ENCODE measurements at places on chromosomes 5 and 9.
A peak's percentile ranks its signal among the peaks of the same experiment; 100 is the strongest.

GRCh38 chr5:117318528-117318927 lies 743.9 kb upstream of the SEMA6A start:
- no peak for DNase-seq

- DNase-seq: no peak
Measured at GRCh38 chr9:76374783-76375559, 19.3 kb downstream of the RFK start.

- DNase-seq: no peak
Measured at GRCh38 chr9:23750808-23751207, 75.2 kb downstream of the ELAVL2 start.

DNA sequence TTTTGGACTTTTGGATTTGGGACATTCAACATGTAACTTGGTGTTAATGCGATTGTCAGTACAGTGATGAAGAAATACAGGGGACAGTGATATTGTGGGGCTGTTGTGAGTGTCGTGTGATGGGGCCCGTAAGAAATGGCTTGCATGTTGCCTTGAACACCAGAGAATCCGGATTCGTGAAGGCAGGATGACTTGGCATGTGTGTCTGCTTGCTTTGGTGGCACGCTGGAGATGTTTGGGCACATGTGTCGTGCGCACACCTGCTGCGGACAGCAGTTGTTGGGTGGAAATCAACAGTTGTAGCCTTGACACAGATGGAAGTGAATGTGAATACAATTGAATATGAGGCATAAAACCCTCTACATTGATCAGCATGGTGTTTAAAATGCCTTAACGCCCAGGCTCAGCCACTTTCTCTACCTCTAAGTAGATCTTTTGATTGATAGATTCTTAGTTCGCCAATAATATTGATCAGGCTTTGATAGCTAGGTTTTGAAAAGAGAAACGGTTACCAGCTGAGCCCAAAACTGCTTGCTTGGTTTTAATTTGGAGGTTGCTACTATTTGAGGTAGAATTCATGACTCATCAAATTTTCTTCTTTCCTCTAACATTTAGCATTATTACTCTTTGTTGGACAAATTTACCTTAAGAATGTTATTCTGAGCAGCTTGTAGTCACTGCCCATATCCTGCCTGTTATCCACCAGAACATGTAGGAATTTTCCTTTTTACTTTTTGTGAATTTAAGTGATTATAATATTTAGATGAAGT lies 94.4 kb downstream of the TRIO start:
- no peak for DNase-seq

DNA sequence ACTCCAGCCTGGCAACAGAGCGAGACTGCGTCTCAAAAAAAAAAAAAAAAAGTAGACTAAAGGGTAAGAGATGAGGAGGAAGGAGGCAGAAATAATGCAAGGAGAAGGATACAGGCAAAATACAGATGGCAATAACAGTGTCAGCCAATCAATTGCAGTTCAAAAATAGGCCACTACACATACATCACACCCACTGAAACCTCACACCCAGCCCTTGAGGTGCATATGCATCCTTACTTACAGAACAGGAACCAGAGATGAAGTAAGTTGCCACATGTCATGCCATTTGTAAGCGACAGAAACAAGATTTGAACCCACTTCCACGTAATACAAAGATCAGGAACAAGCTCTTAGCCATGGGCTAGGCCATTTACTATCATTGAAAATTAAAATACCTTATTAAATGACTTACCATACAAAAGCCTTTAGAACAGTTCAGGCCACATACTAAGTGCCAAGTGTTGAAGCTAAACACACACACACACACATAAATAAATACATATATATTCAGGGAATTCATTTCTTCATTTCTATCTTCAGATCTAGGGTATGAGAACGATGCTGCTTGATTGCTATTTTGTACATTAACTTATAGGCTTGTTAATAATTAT lies 98.4 kb downstream of the FNBP1 start:
- peak; percentile 63 for DNase-seq

GRCh38 chr5:83785176-83785668 lies 64.6 kb upstream of the HAPLN1 start:
- DNase-seq: no peak

GRCh38 chr5:80165452-80165851 lies 90.4 kb downstream of the SERINC5 start:
- no peak for DNase-seq

- no peak for DNase-seq
Measured at GRCh38 chr5:38376404-38376803, 118.0 kb downstream of the EGFLAM start.

DNA sequence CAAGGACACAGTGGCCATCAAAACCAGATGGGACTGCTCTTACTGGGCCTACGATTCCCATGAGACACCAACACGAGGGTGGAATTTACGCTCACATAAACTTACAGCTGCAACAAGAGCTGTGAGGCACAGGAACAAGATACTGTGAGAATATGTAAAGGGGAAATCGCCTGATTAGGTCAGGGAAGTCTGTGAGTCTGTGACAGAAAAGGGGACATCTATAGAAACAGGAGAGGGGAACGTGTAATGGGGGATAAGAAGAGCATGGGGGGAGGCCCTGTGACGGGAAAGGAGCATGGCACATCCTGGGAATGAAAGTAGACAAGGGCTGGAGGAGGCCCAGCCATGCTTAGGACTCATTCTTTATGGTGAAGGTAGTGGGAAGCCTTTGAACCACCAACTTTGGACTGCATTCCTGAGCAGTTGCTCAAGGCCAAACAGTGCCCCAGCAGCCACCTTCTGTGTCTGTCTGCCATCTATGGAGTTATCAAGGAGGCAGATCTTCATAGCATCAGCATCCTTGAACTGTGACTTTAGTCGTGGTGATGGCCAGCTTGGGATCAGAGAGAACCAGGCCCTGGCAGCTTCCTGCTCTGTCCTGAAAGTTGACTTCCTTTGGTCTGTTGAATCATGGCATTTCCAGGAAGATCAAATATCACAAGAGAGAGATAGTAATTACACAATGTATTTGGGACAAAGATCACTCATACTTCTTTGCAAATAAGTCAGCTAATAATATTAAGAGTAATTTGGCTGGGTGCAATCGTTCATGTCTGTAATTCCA lies 87.9 kb upstream of the FAM169A start:
- no peak for DNase-seq

- peak; percentile 44 for DNase-seq
Measured at GRCh38 chr9:21994556-21995005, at the start of gene CDKN2B-AS1. CDKN2B-AS1 (plus strand) TSS chr9:21994791.

GRCh38 chr9:99966001-99966400 lies 59.5 kb downstream of the STX17 start:
- DNase-seq: no peak

DNA sequence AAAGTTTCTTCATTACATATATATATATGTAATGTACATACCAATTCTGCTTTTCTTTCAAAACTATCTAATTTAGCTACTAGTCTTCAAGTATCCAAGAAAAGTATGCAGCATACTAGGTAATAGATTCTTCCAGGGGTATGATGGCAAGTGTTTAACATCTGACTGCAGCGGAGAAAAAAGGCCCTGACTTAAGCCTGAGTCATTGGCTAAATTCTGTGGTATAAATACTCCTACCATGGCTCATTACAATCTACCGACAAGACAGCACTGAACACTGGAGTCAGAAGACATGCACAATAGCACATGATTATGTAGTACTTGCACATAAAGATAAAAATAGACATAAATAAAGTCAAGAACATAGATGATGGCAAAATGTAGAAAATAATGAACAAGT lies 439.9 kb downstream of the BRINP1 start:
- no peak for DNase-seq

GRCh38 chr5:103433211-103433610 lies 129.4 kb downstream of the NUDT12 start:
- DNase-seq: no peak

DNA sequence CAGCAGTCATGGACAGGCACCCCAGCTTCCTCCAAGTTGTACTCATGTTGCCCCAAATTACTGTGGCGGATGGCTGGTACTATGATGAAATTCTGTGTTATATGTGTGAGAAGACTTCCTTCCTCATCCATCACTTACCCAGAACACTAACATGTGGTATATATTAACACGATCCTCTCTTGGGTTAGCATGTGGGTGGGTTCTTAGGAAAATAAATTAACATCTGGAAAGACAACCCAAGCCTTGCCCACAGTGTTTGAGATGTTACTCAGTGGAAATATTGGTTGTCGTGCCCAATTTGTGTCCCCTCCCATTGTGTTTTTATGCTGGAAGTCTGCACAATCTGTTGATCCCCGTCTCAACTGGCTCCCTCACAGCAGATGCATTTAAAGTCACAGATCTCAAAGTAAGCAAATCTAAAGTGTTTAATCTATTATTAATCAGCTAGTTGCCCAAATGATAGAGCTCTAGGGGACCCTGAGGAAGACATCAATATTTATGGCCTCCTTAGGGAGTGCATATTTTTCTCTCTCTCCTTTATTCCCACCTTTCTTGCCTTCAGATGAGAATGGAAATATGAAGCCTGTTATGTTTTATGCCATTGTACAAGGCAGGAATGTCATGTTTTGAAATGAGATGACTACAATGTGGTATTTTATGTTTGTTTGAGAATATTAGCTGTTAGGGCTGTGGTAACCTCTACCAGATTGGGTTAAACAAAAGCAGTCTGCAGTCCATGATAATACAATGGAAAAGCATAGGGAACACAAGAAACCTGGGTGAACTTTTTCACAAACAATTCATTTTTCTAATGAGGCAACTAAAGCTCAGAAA lies 93.9 kb downstream of the GRIA1 start:
- DNase-seq: no peak

DNA sequence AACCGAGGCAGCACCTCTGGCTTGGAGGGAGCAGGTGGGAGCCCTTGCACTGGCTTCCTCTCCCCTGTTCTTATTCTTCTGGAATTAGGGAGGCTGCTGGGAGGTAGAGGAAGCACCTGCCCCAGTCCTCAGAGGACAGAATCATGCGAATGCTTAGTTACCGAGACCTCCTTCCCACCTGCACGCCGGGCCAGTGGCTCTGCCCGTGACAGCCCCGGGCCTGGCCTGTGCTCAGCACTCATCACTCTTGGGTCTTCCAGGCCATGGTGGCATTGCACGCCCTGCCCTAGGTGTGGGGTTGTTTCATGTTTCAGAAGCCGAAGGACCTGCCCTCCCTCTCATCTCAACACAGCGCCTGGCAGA lies 45.3 kb upstream of the NKD2 start:
- DNase-seq: no peak

GRCh38 chr5:118076490-118076889 lies 911.9 kb downstream of the DTWD2 start:
- no peak for DNase-seq

DNA sequence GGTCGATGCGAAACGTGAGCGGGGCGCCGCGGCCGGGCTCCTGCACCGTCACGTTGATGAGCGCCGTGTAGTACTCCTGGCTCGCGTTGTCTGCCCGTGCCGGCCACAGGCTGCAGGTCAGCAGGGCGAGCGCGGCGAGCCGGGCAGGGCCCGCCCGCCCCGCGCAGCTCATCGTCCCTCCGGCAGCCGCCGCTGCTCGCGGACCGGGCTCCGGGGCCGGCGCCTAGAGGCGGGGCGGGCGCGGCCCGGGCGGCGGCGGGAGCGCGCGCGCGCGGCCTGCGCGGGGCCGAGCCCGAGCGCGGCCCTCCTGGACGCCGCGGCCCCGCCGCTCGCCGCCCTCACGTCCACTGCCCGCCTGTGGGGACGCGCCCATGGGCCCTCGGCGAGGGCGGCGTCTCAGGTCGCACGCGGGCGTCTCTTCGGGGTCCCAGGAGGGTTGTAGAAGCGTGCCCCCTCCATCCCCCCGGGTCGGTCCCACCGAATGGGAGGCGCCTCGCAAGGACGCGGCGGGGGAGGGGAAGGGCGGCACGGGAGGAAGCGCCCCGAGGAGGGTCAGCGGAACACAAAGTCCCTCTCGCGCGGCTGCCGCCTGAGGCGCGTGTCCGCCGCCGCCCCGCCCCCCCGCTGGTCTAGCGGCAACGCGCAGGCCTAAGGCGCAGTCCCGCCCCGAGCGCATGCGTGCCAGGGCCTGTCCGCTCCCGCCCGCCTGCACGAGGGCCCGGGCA lies at the start of gene RNF130:
Gene RNF130, minus strand, starts transcription at position 229 of the 725 bp plus-strand sequence. Its CDS starts 57 bp downstream, at position 172.
- peak; percentile 87 for DNase-seq

DNA sequence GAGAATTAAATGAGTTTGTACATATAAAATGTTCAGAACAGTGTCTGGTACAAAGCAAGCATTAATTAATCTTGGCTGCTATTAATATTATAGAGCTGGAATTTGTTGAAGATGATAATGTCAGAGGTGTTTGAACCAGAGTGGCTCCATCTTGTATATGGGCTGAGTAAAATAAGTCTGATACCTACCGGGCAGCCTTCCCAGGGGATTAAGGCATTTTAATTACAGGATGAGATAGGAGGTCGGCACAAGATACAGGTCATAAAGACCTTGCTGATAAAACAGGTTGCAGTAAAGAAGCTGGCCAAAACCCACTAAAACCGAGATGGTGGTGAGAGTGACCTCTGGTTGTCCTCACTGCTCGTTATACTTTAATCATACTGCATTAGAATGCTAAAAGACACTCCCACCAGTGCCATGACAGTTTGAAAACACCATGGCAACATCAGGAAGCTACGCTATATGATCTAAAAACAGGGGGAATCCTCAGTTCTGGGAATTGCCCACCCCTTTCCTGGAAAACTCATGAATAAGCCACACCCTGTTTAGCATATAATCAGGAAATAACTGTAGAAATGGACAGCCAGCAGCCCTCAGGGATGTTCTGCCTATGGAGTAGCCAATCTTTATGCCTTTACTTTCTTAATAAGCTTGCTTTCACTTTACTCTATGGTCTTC lies 90.2 kb downstream of the PLK2 start:
- DNase-seq: no peak

- DNase-seq: no peak
Measured at GRCh38 chr5:1912951-1913565, 30.3 kb upstream of the IRX4 start.

DNA sequence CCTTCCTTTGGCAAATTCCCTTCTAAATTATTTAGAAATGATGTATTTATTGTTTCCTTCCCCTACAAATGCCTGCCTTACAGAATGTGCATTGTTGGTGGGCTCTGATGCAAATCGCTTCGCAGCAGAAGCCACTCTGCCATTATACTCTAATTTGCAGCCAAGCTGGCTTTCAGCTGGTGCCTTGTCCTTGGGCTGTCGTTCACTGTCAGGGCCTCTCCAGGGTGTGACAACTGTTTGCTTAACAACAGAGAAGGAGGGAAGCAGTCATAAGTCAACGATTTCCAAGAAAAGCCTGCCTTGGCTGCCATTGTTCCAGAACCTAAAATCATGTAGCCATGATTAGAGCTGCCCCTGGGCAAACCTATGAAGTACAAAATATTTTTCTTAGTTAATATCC lies 260.1 kb upstream of the RGMB start:
- DNase-seq: no peak

- DNase-seq: no peak
Measured at GRCh38 chr5:31479706-31480105, 52.2 kb downstream of the DROSHA start.

Measured in CD4-positive, alpha-beta T cell treated with Interferon gamma for 1 hour (primary cell).